ENCODE measurements at places on chromosomes 1 and 21.
A peak's percentile ranks its signal among the peaks of the same experiment; 100 is the strongest.

GRCh38 chr1:185654199-185654951 lies 79.8 kb upstream of the HMCN1 start:
- DNase-seq, result peak; percentile 64

DNA sequence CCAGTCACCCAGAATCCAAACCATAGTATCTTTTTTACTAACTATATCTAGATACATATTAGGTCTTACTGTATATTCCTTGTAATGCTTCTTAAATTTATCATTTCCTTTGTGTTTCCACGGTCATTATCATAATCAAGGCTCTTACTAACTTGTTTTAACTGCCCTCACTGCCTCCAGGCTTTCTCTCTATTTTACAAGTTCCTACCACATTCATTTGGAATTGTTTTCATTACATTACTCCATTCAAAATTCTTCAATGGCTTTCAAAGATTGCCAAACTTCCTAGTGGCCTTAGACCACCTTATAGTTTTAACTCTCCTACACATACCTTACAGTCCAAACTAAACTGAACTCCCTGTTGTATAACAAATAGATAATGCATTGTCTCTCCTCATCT lies 6.3 kb downstream of the HFM1 start:
- DNase-seq, result no peak

DNA sequence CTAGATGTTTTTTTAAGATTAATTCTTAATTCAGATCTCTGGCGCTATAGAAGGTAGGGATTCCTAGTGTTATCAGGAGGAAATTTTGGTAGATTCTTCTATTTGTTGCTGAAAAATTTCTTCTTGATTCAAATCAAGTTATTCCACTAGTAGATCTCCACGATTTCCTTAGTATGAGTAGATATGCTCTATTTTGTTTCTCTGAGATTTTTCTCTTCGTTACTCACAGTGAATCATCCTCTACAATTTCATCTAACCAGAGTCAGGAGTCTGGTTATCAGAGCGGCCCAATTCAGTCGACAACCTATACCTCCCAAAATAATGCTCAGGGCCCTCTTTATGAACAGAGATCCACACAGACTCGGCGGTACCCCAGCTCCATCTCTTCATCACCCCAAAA lies 18.8 kb upstream of the HAX1 start:
- DNase-seq, result no peak

DNA sequence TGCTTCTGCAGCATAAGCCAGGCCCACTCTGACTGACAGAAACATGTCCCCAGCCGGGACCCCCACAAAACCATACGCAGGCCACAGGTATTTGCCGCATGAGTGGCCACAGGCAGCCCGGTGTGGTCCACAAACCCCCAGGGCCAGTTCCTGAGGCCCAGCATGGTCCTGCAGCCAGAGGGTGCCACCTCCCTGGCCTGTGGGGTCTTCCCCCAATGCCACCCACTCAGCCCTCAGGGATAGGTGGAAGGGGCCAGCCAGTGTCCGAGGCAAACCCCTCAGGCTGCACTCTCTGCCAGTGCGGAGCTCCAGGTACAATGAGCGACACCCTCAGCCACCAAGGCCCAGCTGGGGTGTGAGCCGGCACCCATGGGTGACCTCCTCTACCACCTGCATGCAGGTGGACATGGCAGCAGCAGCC lies 43.5 kb downstream of the UBE2G2 start:
- DNase-seq, result no peak

DNA sequence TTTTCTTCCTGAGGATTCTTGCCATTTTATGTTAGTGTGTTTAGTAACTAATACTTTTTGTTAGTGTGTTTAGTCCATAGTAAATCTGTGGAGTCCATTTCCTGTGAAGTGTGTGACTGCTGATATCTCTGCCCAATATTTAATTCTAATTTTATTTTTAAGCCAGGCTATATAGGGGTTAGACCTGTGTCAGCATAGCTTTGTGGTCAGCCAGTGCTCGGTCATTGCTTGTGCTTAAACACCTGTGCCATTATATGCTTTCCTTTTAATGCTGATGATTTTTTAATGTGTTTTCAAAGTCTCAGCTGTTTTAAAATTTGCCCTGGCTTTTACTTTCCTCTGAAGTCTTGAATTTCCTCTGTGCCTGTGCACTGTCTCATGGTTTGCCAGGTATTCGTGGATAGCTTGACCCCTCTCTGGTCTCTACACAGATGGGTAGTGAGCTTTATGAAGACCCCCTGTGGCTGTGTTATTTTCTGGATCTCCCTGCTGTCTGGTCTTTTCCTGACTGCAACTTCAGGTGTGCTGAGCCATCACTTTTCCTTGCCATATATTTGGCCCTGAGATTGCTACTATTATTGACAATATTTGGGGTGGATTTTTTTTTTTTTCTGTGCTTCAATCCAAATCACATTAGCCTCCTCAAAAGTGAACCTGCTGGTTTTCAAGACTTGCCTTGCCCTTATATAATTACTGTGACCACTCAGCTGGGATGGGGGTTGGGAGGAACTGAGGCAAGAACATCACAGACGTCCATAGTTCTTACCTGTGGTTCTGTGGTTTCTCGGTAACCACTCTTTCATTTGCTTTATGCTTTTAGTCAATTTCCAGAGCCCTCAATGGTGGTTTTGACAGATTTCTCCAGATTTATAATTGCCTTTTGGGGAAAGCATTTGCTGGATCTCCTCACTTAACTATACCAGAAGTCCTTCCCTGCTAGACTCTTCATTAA lies 59.6 kb downstream of the RPS6KC1 start:
- no peak for DNase-seq

DNA sequence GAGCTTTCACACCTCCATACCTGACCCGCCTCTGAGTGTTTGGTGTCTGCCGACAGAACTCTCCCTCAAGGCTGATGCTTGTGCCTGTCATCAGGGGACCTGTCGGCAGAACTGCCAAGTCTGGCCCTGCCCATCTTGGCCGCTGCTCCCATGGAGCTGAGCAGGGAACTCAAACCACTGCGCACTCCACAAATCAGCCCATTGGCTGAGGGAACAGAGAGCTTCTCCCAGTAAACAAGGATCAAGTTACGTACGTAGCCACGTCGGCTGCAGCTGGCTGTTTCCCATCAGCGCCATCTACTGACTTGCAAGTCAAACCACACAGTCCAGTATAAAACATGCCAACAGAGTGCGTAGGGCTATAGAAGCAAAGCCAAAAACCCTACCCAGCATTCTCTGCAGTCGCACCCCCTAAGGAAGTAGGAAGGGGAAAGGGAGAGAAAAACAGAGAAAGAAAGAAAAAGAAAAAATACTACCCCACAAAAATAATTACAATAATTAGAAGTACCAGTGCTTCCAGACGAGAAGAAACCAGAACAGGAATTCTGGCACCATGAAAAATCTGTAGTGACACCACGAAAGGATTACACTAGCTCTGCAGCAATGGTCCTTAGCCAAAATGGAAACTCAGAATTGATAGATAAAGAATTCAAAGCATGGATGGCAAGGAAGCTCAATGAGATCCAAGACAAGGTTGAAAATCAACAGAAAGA lies 13.1 kb downstream of the KRTAP13-1 start:
- DNase-seq, result peak; percentile 84

GRCh38 chr1:203839081-203839480 lies 22.3 kb upstream of the SNRPE start:
- peak; percentile 97 for DNase-seq

GRCh38 chr1:218983433-218983832 lies 190.2 kb upstream of the LYPLAL1 start:
- DNase-seq, result no peak

DNA sequence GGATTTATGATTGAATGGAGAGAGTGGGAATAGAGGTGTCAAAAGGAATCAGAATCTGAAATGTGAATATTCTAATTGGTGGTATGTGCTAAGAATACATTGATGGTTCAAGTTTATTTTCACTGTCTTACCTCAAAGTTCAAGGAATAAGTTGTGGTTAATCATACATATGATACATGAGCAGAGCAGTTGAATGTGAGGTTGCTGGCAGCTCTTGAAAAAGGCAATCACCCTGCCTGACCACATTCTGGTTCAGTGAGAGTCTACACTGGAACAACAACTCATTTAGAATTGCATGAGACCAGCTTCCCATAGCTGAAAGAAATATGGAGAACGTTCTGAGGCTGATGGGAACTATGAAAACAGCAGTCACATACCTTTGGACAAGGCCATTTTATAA lies 68.3 kb upstream of the ARHGAP29 start:
- peak; percentile 92 for DNase-seq

DNA sequence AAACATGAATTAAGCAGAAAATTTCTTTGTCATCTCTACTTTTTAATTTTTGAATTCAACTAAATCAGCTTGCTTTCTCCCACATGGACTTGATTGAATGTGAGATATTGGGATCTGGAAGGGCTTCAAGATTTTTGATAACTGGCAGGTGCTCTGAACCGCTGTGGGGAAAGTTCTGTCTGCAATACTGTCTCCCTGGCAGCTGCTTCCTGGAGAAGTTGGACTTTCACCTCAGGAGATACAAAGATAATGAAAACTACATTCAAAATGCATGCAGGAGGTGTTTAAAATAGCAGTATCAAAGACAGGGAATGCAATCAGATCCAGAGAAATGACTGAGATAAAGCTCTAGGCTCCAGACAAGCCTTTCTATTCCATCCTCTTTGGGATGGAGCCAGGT lies 338.3 kb downstream of the NEGR1 start:
- no peak for DNase-seq

GRCh38 chr21:42140196-42140934 lies 69.2 kb downstream of the UMODL1 start:
- DNase-seq, result no peak

- DNase-seq, result peak; percentile 88
Observed at GRCh38 chr1:28602536-28603439, 10.7 kb downstream of the RAB42 start.

- DNase-seq, result no peak
Observed at GRCh38 chr1:62346886-62347285, 27.7 kb upstream of the KANK4 start.

DNA sequence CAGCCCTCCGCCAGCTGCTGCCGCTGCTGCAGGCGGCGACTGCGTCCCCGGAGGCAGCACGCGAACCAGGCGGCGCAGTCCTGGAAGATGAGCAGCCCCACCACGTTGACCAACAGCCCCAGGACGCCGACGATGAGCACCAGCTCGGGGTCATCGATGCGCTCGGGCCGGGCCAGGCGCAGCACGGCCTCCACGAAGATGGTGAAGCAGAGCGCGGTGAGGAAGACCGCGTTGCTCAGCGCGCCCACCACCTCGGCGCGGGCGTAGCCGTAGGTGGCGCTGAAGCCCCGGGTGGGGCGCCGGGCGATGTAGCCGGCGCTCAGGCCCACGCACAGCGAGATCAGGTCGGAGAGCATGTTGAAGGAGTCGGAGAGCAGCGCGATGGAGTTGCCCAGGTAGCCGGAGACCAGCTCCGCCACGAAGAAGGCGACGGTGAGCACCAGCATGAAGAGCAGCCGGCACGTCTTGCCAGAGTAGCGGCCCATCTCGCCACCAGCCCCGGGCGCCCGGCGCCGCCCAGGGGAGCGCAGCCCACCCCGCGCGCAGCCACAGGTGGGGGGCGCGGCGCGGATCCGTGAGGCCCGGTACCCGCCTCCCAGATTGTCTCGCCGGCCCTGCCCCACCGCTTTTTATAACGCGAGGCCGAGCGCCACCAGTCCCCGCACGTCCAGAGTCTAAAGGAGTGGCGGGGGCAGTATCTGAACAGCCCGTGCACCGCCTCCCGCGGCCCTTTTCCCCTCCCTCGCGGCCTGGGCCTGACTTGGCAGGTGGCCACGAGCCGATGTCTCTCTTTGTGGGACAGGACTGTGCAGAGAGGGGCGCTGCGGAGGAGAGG lies at the start of gene SLC30A10:
Gene SLC30A10 (minus strand): TSS at position 602 of the 835 bp plus-strand sequence. CDS start 117 bp downstream, at position 485.
- no peak for DNase-seq

DNA sequence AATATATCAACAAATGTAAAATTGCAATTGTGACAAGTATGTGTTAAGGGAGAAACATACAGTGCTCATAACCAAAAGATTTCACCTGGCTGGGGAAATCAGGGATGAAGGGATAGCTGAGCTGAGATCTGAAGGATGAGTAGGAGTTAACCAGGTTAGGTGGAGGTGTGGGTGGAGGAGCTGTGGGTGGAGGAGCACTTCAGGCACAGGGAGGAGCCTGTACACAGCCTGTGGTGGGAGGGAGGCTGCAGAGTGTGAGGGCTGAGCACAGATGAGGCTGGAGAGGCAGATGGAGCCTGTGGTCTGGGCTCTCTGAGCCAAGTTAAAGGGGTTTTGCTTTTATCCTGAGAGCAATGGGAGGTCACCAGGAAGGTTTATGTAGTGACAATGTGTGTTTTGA lies 111.9 kb downstream of the XCL2 start:
- no peak for DNase-seq

DNA sequence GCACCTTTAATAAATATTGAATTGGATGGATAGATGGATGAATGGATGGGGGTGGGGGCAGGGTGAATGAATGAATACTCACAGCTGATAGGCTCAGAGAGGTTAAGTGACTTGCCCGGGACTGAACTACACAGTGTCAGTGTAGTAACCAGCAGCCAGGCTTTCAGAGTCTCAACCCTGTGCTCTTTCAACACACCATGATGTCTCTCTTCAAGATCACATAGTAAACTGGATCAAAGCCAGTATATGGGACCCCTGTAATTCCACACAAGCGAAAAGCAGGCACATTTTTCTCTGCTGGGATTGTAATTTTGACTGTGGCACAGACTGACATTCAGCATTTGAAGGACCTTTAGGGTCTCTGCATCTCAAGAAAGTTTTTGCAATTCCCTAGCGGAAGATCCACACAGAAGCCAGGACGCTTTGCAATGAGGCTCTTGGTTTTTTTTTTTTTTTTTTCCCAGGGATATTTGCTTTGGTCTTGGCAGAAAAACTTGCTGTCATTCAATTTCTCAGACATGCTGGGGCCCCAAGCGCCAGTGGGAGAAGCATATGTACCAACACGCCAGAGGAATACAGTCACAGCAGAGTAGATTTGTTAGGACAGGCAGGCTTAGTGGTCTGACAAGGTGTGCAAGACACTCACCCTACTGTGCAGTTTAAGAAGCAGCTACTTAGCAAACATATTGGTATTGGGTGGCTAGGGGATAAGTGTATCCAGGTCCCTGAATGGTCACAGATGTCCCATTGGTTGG lies 213.1 kb upstream of the CAMK1G start:
- no peak for DNase-seq

DNA sequence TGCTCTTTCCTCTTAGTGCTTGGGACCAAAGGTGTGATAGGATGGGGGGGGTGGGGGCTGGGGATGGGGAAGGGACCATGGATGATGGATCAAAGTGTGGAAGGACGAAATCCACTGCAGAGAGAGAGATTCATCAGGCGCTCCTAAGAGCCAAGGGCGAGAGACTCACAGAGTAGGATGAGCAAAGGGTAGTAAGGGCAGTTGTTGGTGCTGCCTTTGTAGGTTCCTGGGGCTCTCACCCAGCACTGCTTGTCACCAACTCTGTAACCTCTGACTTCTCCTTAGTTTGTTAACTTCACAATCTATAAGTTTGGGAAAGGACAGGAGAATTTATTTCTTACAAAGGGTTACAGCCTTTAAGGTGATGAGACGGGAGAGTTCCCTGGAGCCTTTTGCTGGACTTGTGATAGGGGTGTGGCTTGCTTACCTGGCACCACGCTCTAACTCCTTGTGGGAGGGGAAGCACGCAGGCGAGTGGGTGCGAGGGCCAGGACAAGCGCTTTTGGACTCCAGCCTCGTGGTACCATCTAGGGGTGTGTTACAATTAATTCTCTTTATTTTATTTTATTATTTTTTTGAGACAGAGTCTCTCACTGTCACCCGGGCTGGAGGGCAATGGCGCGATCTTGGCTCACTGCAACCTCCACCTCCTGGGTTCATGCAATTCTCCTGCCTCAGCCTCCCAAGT lies 1.6 kb upstream of the PDXK start:
- DNase-seq, result no peak

- DNase-seq, result no peak
Observed at GRCh38 chr1:238900334-238900865, 486.0 kb upstream of the CHRM3 start.

- DNase-seq, result peak; percentile 85
Observed at GRCh38 chr1:244964112-244964971, 100.0 kb upstream of the HNRNPU start.

- DNase-seq, result no peak
Observed at GRCh38 chr1:41396084-41396483, 34.9 kb downstream of the FOXO6 start.
